ENCODE measurements at places on chromosomes 4 and X.

DNA sequence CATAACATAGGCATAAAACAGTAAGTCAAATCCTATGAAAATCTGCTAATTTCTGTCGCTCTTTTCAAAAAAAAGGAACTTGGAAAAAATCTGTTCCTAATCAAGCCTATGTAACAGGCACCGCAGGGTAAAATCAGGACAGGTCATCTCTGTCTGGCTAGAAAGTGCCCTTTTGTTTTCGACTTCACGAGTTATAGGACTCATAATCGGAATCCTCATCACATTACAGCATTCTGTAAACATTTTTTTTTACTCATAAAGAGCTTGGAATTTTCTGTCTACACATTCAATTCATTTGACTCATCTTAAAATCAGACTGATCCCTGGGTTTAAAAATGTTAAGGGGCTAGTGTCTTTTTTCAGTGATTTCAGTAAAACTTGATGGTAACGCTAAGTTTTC, 181.7 kb upstream of the TBC1D9 start:
- peak; percentile 93 for DNase-seq

DNA sequence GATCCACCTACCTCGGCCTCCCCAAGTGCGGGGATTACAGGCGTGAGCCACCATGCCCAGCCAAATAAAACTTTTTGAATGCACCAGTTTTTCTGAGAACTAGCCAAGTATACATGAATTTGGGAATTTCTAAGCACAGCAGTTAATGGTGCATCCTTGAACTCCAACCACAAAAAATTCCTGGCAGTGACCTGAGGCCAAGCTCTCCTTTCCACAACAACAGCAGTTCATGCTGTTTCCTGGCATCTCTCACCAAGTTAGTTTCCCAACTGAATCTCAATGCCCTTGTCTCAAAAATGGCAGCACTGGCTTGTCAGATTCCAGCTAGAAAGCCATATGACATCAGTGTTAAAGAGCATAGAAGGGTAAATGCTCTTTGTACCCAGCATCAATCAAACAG, 15.9 kb upstream of the XKRX start:
- no peak for DNase-seq

DNA sequence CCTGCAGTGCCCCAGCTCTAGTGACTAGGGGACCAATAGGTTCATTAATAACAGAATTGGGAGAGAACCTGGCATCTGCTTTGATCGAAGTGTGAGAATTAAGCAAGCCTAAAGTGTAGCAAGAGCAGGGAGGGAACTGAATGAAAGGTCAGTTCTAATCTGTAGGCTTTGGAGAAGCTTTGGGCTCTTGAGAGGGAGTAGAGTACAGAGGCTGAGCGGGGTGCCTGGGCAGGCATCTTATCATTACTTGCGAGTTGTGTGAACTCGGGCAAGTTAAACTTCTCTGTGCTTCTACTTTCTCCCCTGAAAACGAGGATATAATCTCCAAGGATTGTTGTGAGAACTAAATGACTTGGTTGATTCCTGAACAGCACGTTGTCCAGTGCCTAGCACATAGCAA, 906 bp upstream of the PARM1 start:
- no peak for DNase-seq

DNA sequence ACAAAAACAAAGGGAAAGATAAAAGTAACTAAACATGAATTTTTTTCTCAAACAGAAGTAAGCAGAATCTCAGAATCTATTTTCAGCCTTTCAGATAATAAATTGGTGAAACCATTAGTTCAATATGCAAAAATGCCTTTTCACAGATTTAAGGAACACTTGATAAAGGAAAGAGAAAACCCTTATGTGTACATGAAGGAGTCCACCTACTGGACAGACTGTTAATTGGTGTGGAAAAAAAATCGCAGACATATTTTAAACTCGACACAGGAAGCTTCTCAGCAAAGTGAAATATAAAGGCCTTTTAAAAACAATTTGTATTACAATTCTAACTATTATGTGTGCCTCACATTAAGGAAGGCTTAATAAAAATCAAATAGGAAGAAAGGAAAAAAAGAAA, 22.3 kb downstream of the COX7B2 start:
- DNase-seq, result no peak

DNA sequence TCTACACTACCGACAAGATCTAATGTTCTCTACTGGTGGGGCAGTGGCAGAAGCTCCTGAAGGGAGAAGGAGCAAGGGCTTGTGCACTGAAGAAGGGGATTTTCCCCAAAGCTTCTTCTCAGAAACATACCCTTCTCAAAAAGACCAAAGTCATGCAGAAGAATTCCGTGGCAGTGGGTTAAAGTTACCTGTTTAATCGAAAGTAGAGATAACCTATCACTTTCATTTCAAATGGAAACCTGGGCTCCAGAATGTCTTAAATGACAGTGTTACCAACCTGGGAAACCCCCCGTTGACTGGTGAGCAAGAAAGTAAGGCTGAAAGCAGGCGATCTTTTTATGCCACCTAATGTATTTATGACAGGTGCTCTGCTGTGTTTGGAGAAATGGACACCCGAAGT, 92.5 kb upstream of the TEX13D start:
- DNase-seq, result no peak

- DNase-seq, result peak; percentile 12
Measured at GRCh38 chr4:41454423-41454822, 83.5 kb upstream of the LIMCH1 start.

GRCh38 chr4:139563515-139563914, 7.5 kb upstream of the SETD7 start:
- peak; percentile 19 for DNase-seq

GRCh38 chr4:6177587-6178197, 22.7 kb downstream of the JAKMIP1 start:
- DNase-seq, result no peak
